Gastroesophageal sphincter (tissue), 4 donors: ENCODE measurements at places on chromosomes 5 and 9.

- ATAC-seq: no peak
These were observed 311.1 kb upstream of the CHD1 start for GRCh38 chr5:99239826-99240360.

DNA sequence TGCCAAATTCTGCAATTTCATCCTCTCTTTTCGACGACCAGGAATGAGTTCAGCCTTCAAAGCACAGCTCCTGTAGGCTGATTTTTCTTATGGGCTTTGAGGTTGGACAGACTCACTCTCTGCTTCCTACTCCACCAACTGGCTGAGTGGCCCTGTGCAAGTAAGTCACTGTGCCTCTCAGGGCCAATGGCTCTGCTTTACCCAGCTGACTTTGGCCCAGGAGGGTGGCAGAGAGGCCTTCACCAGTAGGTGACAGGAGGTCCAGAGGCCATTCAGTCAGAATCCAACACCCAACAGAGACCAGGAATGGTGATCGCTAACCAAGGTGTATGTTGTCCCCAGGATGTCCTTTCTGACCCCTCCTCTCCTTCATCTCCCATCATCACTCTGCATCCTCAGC, 49.5 kb upstream of the ALDH1B1 start:
- no peak for ATAC-seq

DNA sequence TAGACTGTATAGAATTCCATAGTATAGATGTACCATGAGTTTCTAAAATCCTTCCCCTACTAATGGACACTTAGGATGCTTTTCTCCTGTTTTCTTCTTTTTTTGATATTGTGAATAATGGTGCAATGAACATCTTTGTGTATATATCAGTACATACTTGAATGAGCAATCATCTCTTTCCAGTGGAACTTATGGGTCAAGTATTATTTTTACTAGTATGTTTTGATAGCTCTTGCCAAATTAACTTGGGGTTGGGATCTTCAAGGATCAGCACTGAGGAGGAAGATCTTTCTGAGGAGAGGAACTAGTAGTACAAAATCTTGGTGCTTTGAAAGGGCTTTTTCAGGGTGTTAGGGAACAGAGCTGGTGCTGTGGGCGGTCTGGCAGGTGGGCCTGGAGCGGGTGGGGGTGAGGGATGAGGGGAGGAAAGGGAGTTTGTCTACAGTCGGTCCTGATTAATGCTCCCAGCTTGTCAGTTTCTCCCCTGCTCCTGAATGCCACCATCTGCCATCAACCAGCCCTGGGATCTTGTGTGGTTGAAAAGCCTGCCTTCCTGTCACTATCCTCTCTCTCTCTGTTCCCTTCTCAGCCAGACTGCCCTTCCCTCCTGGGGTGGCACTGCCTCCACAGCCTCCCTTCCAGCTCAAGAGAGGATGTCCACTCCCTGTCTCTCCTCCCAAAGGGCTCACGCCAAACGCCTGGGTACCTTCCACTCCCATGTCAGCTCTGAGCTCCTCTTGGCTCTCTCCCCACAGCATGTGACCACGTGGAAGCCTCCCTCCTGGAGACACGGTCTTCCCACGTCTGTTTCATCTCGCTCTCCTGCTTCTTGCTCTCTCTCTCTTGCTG, 185.9 kb downstream of the DAB2IP start:
- ATAC-seq: no peak

DNA sequence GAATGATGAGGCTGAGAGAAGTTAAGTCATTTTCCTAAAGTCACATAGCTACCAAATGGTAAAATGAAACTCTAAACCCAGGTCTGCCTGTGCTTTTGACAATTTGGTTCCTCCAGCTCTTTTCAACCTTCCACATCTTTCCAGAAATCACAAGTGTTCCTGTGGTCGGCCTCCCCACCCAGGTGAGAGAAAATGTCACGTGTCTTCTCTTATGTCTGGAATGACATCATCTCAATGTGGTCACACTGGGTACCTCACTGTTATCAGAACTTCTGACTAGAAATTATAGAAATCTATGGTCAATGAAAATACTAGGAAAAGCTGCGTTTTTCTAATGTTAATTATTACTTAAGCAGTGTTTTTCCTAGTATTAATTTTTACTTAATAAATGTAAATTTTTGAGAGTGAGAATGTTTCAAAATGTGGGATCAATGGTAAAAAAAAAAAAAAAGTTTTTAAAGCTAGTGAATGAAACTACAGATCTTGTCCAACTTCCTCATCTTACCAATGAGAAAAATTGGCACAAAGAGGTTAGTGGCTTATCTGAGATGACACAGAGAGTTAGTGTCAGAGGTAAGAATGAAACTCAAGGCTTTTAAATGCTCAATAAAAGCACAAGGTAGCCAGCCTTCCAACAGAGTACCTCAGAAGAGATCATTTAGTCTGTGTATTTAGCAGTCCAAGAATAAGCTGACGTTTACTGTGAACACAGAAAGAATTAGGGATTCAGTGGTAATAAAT, 228.7 kb upstream of the NR4A3 start:
- ATAC-seq: no peak

DNA sequence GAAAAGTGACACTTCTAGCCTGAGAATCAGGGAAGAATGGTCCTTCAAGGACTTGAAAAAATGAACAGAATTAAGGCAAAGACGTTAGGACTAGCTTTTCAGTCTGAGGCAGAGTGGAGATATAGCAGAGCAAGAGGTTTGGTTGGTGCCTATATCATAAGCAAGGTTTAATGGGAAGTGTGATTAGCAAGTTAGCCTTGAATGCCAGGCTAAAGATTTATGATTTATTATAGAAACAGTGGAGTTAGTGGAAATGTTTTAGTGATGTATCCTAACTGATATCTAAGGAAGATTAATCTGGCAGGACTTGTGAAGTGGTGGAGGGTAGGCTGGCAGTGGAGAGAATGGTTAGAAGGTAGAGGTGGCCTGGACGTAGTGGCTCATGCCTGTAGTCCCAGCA, 7.0 kb downstream of the F2RL2 start:
- ATAC-seq: no peak

GRCh38 chr5:102241809-102242421, 54.2 kb downstream of the SLCO4C1 start:
- ATAC-seq: no peak

GRCh38 chr9:36151316-36152210, 15.0 kb downstream of the GLIPR2 start:
- peak; percentile 15 for ATAC-seq

DNA sequence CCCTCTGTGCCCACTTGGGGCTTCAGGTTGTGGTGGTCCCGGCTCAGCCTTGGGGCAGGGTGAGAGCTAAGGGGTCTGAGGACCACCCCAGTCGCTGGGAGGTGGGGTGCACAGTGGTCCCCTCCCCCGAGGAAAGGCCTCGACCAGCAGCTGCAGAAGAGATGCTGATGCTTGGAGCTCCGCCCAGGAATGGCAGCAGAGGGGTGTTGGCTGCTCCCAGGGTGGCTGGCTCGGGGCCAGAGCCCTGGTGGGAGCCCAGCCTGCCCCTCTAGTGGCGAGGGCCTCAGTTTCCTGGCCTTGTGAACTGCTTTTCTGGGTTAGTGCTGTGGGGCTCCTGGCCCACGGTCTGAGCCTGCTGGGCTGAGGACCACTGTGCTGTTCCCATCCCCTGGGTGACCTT, 1.2 kb downstream of the DIPK1B start:
- ATAC-seq: no peak

- ATAC-seq: no peak
These were observed 93.8 kb upstream of the BNC2 start for GRCh38 chr9:16964228-16964627.

DNA sequence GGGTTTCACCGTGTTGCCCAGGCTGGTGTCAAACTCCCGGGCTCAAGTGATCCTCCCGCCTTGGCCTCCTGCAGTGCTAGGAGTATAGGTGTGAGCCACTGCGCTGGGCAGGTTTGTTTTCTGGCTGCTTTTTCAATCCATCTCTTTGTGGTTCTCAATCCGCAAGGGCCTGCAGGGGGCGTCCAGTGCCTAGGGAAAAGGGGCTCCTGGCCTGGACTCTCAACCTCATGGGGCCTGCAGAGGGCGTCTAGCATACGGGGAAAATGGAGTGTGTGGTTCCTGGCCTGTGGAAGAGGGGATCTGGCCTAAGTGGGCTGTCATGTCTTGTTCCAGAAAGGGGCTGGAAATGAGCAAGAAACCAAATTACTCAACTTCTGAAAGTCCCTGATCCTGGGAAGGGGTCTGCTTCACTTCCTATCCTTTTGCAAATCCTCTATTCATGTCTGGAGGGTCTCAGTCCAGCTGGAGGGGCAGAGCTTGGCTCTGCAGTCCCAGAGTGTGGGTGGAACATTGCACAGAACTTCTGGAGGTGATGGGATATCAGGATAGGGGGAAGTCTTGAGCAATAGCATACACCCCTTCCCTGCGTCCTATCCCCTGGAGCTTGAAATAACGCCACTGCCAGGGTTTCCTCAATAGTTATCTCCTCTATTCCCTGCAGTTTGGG, 12.7 kb upstream of the CCL27 start:
- peak; percentile 50 for ATAC-seq

DNA sequence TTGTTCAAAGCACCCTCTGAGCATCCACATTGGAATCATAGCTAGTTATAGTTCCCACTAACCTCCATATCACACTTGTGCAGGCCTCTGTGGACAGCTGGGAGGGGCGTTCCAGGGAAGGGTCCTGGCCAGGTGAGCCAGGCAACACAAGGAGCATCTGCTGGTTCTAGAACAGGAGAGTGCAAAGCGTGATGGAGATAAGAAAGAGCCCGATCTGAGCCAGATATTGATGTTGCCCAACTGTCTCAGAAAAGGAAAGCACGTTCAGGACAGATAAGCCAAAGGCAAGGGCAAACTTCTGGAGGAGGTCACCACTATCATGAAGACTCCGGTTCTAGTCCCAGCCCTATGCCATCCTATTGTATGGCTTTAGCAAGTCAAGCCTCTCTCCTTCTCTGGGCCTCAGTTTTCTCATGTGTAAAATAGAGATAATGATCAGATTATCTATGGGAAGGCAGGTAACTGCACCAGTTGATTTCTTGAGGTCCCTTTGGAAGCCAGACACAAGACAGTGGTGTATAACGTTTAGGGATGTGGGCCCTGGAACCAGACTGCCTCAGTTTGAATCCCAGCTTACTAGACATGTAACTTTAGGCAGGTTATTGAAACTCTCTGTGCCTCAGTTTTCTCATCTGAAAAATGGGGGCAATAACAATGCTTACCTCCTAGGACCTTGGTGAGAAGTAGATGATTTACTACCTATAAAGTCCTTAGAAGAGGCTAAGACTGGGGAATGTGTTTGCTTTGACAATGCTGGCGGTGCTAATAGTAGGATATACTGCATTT, 19.8 kb downstream of the GABBR2 start:
- ATAC-seq: no peak

DNA sequence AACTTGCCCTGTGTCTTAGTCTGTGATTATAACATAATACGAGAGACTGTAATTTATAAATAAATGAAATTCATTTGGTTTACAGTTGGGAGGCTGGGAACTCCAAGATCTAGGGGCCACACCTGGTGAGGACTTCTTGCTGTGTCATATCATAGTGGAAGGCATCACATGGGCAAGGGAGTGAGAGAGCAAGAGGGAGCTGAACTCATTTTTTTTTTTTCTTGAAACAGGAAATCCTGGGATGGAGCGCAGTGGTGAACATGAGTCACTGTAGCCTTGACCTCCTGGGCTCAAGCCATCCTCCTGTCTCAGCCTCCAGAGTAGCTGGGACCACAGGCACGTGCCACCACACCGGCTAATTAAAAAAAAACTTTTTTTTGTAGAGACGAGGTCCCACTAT, 7.2 kb downstream of the MLANA start:
- no peak for ATAC-seq

- peak; percentile 34 for ATAC-seq
These were observed 19.7 kb upstream of the ABL1 start for GRCh38 chr9:130815242-130815808.

- ATAC-seq: no peak
These were observed 764.7 kb downstream of the MTRR start for GRCh38 chr5:8633696-8634095.

DNA sequence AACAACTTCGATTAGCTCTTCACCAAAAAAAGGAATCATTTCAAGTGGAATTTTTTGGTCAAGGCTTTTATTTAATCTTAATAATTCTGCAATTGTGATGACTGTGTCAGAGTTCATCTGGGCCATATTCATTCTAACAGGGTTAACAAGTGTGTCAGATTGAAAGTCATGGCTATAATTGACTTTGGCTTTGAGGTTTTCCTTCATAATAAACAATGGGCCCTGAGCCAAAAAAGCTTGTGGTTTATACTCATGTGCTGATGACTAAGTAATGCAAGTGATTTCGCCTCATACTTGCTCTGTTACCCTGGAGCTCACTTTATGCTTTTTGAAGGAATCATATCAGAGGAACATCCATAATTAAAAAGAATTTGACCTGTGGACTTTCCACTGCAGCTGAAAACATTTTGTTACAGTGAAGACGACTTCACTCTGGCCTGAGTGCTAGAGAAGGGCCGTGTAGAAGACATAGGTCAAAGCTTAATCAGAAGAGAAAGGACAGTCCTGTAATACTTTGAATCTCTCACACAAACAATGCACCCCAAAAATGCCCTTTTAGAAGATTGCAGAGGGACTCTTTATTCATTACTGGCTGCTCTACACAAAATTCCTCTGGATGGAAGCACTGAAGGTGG, 101.7 kb downstream of the GDNF start:
- ATAC-seq: no peak

DNA sequence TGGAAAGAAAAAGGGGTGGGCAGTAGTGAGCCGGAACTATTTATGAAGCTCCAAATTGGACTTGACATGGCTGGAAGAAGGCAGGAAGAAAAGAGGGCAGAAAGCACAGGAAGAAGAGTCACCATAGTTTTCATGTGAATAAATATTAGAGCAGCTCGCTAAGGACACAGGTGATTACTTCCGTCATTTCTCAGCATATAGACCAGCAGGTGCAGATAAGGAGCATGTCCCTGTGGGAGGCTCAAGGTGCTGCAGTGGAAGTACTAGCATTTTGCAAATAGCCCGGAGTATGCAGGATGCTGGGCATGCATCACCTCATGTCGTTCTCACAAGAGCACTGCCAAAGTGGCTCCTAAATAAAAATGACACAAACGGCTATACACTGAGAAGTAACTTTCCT, 71.3 kb upstream of the HTR4 start:
- no peak for ATAC-seq

- ATAC-seq: no peak
These were observed 267.7 kb downstream of the GADD45G start for GRCh38 chr9:89872426-89872912.

GRCh38 chr9:126781186-126782052, 23.4 kb upstream of the ZBTB43 start:
- peak; percentile 82 for ATAC-seq

DNA sequence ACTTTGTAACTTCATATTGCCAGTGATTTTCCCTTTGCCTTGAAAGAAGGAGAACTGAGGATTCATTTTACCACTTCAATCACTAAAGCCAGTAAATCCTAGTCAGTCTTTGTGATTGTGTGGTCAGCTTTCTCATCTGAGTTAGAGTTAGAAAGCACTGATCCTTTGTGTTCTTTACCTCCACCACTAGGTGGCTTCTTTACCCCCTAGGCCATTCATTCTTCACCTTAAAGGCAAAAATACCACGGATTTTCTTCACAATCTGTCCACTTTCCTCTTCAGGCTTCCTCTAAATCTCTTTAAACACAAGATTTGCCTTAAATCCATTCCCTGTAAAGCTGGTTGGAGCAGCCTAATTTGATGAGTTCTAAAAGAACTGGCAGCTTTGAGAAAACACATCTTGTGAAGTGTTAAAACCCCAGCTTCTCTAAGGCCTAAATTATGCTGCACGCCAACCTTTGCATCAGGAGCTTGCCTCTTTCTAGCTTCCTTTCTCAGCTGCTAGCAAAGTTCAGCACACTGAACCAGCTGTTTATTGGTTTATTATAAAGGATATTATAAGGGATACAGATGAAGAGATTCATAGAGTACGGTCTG, 20.4 kb downstream of the BDP1 start:
- no peak for ATAC-seq
